ENCODE measurements at places on chromosomes 7 and 10.

DNA sequence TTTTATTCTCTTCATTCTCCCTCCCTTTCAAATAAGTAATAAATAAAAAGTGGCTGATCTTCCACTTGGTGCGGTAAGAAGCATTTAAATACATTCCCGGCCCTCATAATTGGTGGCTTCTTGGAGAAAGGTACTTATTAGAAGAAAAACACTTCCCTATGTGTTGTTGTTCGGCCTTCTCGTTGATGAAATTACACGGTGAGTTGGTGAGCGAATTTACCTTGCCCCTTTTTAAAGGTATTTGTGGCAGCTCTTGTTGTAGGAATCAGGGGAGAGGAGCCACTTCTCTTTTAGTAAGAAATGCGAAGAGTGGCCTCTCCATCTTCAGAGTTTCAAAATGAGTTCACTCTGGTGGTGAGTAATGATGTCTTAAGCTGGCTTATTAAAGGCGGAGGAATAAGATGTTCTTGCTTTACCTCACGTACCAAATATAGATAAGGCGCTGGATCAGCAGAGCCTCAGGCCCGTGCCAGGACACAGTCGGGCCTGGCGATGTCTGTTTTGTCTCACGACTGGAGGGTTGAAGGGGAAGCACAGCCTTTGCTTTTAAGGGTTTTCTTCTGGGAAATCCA, 135.9 kb downstream of the CUX1 start:
- no peak for DNase-seq

GRCh38 chr10:94013331-94013760, 19.6 kb downstream of the PLCE1 start:
- no peak for DNase-seq

GRCh38 chr7:2018569-2019460, 213.9 kb downstream of the MAD1L1 start:
- DNase-seq = no peak

DNA sequence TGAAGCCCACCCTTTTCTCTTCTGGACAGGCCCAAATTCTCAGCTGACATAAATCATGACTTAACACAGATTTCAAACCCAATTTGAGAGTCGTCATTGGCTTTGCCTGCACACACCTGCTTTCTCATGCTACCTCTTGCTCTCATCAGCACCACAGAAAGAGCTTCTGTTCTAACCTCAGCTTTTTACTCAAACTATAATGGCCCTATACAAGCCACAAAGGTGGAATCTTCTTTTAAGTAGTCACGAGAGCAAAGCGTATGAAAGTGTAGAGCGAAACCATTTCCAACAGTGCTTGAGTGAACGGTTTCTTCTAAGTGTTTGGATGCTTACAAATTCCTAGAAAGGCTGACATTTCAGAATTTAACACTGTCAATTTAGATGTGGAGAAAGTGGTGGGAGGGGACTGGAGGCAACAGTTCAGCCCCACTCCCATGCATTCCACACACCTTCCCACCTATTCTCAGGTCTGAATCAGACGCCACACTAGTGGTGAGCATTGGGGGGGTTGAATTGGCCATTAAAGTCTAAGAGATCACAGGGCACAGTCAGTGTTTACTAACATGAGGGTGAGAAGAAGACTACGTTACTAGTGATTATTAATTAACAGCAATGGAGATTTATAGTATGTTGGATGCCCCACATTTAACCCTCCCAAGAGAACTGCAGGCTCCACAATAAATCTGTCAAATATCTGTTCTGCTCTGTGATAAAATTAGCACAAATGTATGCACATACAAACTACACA, 114.0 kb downstream of the PRKCQ start:
- DNase-seq = no peak

- no peak for DNase-seq
These were observed 29.5 kb downstream of the LYZL2 start for GRCh38 chr10:30600005-30600404.

- no peak for DNase-seq
These were observed 19.0 kb upstream of the TSPAN12 start for GRCh38 chr7:120876922-120877321.

- DNase-seq = no peak
These were observed 40.3 kb downstream of the CYTH3 start for GRCh38 chr7:6232116-6232515.

GRCh38 chr7:69889338-69889975, 291.2 kb downstream of the AUTS2 start:
- DNase-seq = no peak

DNA sequence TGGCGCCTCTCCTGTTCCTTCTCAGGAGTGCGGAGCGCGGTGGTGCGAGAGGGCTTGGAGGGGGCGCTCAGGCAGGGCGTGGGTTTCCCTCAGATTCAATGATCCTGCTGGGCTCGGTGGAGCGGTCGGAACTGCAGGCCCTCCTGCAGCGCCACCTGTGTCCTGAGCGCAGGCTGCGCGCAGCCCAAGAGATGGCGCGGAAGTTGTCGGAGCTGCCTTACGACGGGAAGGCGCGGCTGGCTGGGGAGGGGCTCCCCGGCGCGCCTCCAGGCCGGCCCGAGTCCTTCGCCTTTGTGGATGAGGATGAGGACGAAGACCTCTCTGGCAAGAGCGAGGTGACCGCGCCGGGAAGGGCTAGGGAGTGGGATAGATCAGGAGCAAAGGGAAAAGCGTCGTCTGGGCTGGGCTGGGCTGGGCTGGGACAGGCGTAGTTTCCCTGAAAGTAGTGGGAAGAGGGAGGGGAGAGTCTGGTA, 17.0 kb downstream of the FAM131B start:
- DNase-seq = peak; percentile 63

DNA sequence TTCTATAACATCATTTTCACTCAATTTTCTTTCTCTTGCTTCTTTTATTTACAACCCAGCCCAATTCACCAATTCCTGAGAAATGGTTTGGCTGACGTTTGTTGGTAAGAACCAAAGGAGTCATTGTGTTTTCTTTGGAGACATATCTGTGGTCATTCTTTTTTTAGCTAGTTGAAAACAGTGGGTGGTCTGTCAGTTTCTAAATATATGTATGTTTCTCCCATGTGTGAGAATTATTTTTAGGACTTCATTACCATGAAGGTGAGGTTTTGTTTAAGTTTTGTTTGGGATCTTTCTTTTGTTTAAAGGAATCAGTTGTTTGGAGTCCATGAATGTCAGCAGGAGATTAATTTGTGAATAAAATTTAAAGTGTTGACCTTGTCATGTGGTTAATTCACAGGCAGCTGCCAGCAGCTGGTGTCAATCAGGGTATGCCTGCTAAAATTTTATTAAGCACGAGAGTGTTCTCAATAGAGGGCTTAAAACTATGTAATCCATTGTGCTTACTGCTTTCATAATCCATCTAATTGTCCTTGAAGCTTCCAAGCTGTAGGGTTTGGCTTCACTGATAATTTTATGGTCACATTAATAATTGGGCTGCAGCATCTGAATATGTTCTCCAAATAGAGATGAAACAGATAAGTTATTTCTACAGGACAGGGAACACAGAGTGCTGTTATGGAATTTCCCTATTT, 38.7 kb downstream of the INSYN2A start:
- no peak for DNase-seq

- DNase-seq = no peak
These were observed 3.0 kb downstream of the TBX20 start for GRCh38 chr7:35250941-35251340.

GRCh38 chr7:106356-106755, 86.0 kb upstream of the FAM20C start:
- no peak for DNase-seq

DNA sequence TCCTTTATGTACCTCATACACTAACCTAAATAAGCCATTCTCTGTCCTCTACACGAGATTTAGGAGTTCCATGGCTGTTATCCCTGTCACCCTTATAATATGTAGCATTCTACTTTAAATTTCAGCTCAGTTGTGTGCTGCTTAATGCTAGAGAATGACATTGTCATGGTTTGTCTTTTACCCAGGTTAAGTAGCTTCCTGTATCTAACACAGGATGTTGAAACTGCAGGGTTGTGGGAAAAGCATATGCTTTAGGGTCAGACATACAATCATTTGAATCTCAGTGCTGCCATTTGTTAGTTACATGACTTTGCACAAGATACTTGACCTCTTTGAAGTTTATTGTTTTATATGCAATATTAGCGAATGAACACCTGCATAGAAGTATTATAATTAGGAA, 235.1 kb upstream of the CACNA2D1 start:
- no peak for DNase-seq

GRCh38 chr10:22655312-22655981, 58.9 kb downstream of the PIP4K2A start:
- DNase-seq = no peak

- no peak for DNase-seq
These were observed 85.2 kb upstream of the CDC14C start for GRCh38 chr7:48839108-48839507.

GRCh38 chr10:118870467-118871243, 115.9 kb upstream of the CACUL1 start:
- no peak for DNase-seq

Measured in Peyer's patch (tissue), 4 donors.